Putamen (tissue), 1 donor: ENCODE measurements at places on chromosomes 2 and 18.
A peak's percentile ranks its signal among the peaks of the same experiment; 100 is the strongest.

GRCh38 chr18:57811477-57812125, 8.5 kb upstream of the ATP8B1 start:
- no peak for DNase-seq

DNA sequence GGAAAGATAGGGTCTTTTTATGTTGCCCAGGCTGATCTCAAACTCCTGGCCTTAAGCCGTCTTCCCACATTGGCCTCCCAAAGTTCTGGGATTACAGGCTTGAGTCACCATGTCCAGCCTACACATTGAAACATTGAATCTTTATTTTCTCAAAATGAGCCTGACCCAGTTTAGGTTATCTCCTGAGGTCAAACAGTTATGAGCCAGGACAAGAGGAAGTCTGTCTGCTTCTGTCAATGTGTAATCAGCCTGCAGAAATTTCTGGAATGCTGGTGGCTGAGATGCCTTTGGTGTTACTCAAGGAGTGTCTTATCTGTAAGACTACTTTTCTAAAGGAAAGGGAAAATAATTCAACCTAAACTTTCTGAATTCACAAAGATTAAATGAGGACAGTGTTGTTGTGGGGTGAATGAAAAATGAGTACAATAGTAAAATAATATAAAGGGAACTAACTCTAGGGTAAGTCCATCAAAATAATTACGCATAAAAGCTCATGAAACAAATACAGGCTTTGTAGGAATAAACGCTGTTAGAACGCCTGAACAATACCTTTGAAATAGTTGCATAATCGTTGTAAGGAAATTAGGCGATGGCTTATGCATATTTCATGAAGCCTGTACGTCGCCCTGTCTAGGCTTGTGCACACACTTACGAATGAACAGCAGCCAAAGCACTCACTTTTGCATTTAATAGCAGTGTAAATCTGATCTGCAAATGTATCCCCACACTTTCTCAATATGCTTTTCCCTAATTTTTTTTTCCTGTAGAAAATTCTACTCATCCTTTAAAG, 260.8 kb downstream of the RDH14 start:
- peak; percentile 27 for DNase-seq

GRCh38 chr2:228801451-228801850, 469.6 kb downstream of the PID1 start:
- DNase-seq: no peak

GRCh38 chr2:56357655-56358295, 174.0 kb downstream of the CCDC85A start:
- no peak for DNase-seq

DNA sequence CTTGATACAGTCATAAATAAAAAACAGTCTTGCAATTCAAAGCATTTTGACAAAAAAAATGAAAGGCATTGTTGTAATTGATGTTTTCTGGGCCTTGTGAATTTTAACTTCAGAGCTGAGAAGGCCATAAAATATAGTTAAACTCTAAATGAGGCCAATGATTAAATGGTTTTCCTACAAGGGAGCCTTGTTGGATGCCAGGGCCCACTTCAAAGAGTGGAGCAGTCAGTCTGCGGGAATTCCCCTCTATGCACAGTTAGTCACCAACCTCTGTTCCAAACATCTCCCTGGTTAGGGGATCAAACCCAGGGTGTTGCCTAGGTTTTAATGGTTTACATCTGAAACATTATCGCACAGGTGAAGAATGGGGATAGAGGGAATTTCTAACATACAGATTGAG, 143.4 kb downstream of the NCKAP5 start:
- no peak for DNase-seq

DNA sequence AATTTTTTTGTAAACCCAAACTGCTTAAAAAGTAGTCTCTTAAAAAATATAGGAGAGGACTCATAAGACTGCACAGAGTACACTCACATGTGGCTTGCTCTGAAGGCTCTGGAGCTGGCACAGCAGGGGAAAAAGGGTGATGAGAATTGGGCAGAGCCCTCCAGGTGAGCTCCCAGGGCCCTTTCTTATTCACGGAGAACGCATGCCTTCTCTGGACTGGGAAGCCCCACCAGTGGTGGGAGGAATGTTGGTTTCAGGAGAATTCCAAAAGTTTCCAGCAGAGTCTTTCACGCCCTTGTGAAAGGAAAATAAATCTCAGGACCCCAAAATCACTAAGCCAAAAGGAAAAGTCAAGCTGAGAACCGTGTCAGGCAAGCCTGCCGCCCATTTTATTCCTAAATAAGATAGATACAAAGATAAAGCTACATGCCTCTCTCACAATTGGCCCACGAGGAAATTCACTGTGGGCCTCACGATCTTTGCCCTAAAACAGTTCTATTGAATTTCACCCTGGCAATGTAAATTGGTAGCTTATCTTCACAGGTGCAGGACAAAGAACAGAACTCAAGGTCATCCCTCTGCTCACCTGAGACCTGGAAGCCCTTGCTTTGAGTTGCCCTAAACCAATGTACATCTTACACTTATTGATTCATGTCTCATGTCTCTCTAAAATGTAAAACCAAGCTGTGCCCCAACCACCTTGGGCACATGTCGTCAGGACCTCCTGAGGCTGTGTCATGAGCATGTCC, 15.5 kb upstream of the MC5R start:
- no peak for DNase-seq

DNA sequence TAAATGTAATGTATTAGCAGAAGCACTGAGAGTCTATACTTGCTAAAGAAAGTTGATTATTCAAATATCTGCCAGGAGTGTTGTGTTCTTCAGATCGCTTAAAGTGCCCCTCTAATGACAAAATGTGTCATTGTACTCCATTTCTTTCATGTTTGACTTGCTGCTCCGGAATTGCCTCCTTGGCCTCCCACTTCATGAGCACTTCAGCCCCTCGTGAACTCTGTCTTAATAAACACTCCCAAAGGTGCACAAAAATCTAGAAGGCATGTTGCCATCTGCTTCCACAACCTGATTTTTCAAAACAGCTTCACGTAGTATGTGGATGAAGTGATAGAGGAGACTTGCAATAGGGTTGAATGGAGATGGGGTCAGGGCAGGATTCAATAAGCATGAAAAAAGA, 396.1 kb downstream of the TDRD15 start:
- no peak for DNase-seq
